ENCODE measurements at places on chromosomes 4 and X. TPM values are rescaled to one million over a fixed set of nuclear protein-coding genes. Genes with fewer than 3 reads are reported as not detected.
A peak's percentile ranks its signal among the peaks of the same experiment; 100 is the strongest.

USP53 gene
- polyA plus RNA-seq = 18.5 TPM

CT45A5 gene
- 0.71 TPM for polyA plus RNA-seq

ADAMTS3 gene
- polyA plus RNA-seq = 1.1 TPM

USP17L28 gene
- not detected for polyA plus RNA-seq

SMARCAD1 gene
- 20.1 TPM for polyA plus RNA-seq

SCML2 gene
- 3.4 TPM for polyA plus RNA-seq

RAB33B gene
- 6.7 TPM for polyA plus RNA-seq

ZFP42 gene
- polyA plus RNA-seq = 0.02 TPM

CDKL2 gene
- 0.25 TPM for polyA plus RNA-seq

DNA sequence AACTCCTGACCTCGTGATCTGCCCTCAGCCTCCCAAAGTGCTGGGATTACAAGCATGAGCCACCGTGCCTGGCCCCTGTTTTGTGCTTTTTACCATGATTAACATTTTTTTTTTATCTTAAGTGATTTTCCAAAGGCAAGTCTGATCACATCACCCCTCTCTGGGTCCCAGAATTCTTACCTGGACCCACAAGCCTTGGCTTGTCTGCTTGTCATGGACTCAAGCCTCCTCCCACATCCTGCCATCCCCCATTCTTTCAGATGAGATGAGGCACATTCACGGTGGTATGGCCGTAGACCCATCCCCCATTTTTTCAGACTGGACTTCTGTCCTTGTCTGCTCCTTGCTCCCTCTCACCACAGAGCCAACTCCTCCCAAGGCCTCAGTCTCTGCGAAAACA lies 55.3 kb downstream of the APLN start:
- H3K4me1 ChIP-seq = peaks cover 9% of the 10 kb centered on the region
- no peak overlapping the region for H3K4me3 ChIP-seq
- no peaks in the 10 kb centered on the region for H3K36me3 ChIP-seq
- no peaks in the 10 kb centered on the region for H3K27me3 ChIP-seq
- DNase-seq = no peak

DNA sequence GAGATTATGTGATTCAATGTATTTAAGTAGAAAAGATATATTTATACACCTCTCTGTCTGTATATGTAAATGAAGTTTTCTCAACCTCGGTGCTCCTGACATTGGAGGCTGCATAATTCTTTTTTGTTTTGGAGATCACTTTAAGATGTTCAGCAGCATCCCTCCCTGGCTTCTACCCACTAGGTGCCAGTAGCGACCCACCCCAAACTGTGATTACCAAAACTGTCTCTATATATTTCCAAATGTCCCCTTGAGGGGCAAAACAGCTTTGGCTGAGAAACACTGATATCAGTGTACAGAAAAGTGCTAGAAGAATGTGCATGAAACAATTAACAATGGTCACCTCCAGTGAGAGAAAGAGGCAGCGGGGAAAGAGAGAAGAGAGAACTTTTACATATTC lies 51.2 kb downstream of the DCX start:
- no peaks in the 10 kb centered on the region for H3K4me1 ChIP-seq
- H3K4me3 ChIP-seq = no peak overlapping the region
- no peak for DNase-seq
- H3K27ac ChIP-seq = no peak overlapping the region
- H3K36me3 ChIP-seq = no peaks in the 10 kb centered on the region

DNA sequence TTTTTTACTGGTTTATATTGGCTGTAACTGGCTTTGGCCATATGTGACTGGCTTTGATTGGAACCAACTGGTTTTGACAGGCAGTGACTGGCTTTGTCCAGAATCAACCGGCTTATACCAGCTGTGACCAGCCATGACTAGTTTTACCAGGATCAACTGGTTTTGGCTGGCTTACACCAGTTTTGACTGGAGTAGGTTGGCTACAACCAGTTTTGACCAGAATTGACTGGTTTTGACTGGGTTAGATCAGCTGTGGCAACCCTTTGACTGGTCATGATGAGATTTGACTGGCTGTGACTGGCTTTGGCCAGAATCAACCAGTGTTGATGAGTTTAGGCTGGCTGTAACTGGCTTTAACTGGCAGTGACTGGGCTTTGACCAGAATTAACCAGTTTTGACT lies 169.2 kb upstream of the AMOT start:
- no peaks in the 10 kb centered on the region for H3K27me3 ChIP-seq
- no peaks in the 10 kb centered on the region for H3K4me1 ChIP-seq
- H3K4me3 ChIP-seq = no peak overlapping the region
- no peak overlapping the region for H3K27ac ChIP-seq
- no peaks in the 10 kb centered on the region for H3K36me3 ChIP-seq

- H3K27me3 ChIP-seq = no peaks in the 10 kb centered on the region
- no peak overlapping the region for H3K4me3 ChIP-seq
Observed at GRCh38 chrX:39335513-39336235, 534.4 kb downstream of the MID1IP1 start.

GRCh38 chr4:24988776-24989175 lies 42.0 kb downstream of the LGI2 start:
- H3K36me3 ChIP-seq = no peaks in the 10 kb centered on the region
- H3K27ac ChIP-seq = no peak overlapping the region
- no peak for DNase-seq
- H3K4me3 ChIP-seq = no peak overlapping the region
- H3K27me3 ChIP-seq = no peaks in the 10 kb centered on the region

DNA sequence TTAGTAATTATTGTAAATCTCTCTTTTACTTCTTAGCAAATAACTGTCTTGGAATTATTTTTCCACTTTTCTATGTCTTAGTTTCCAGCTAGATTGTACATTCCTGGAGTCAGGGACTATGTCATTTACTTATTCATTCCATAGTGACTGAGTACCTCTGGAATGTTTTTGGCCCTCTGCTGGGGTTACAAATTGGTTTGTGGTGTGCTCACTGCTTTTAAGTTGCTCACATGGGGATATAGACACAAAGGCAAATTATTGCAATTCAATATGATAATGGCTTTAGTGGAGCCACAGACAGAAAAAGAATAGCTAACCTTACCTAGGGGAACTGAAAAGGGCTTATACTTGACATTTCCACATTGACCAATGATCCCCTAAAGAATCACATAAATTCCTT lies 63.7 kb upstream of the PDGFRA start:
- no peak for DNase-seq
- no peaks in the 10 kb centered on the region for H3K4me1 ChIP-seq
- no peaks in the 10 kb centered on the region for H3K36me3 ChIP-seq

- H3K4me3 ChIP-seq = no peak overlapping the region
- H3K27me3 ChIP-seq = no peaks in the 10 kb centered on the region
- no peak for DNase-seq
- H3K4me1 ChIP-seq = no peaks in the 10 kb centered on the region
- no peak overlapping the region for H3K27ac ChIP-seq
Observed at GRCh38 chrX:49958727-49959485, 36.5 kb downstream of the CLCN5 start.

DNA sequence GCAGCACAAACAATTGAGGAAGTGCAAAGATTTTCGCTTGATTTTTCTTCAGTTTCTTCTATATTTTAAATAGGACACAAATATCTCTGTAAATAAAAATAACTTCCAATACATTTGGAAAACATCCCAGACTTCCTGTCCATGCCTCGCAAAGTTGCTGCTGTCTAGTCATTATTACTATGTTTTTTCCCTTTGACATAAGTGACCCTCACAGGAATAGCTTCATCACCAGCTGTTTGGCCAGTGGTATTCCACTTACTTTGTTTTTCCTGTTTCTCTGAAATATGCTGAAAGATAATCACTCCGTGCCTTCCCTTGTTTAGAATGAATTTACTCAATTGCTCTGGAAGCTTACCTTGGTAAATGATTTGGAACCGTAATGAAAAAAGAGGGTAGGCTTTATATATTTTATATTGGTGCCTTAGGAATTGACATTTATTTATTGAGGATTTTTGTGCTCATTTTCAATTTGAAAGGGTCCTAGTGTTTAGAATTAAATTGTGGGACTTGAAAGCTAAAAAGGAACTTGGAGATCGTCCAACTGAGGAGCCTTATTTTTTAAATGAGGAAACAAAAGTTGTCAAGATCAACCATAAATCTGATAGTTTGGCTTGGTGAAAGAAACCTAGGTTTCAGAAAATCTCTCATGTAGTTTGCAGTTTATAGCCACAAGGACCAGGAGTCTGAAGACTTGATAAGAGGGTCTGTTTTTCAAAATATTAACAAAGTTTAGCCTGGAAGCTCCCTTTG lies 65.6 kb downstream of the CDKL5 start:
- H3K4me1 ChIP-seq = no peaks in the 10 kb centered on the region
- H3K27me3 ChIP-seq = no peaks in the 10 kb centered on the region
- H3K36me3 ChIP-seq = no peaks in the 10 kb centered on the region
- no peak for DNase-seq
- no peak overlapping the region for H3K27ac ChIP-seq
- no peak overlapping the region for H3K4me3 ChIP-seq

DNA sequence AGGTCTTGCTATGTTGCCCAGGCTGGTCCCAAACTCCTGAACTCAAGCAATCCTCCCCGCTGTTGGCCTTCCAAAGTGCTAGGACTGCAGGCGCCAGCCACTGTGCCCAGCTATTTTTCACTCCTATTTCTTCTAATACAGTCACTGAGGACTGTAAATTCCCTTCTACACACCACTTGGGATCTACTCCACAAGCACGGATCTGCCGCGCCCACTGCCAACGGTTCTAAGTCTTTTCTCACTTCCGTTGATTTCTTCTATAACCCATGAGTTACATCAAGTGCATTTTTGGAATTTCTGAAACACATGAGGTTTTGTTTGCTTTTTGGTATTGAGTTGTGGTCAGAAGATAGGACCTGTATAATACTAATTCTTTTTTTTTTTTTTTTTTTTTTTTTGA lies 48.6 kb downstream of the FAM53A start:
- H3K4me3 ChIP-seq = no peak overlapping the region
- no peak overlapping the region for H3K27ac ChIP-seq
- DNase-seq = no peak
- H3K36me3 ChIP-seq = no peaks in the 10 kb centered on the region
- H3K4me1 ChIP-seq = no peaks in the 10 kb centered on the region

DNA sequence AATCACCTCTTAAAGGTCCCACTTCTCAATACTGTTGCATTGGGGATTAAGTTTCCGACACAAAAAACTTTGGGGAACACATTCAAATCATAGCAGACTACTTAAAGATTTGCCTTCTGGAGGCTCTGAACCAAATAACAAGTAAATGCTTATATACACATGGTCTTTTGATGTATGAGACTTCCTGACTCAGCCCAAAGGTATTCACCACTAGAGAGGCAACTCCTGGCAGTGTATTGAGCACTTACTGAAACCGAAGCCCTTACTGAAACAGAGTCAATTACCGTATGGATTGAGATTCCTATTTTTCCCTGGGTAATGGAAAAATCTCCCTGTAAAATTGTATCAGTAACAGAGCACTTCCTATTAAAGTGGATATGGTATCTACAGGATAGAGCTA lies 45.4 kb downstream of the ZCCHC13 start:
- H3K4me3 ChIP-seq = no peak overlapping the region
- H3K27ac ChIP-seq = no peak overlapping the region
- no peak for DNase-seq
- no peaks in the 10 kb centered on the region for H3K36me3 ChIP-seq
- H3K4me1 ChIP-seq = no peaks in the 10 kb centered on the region

DNA sequence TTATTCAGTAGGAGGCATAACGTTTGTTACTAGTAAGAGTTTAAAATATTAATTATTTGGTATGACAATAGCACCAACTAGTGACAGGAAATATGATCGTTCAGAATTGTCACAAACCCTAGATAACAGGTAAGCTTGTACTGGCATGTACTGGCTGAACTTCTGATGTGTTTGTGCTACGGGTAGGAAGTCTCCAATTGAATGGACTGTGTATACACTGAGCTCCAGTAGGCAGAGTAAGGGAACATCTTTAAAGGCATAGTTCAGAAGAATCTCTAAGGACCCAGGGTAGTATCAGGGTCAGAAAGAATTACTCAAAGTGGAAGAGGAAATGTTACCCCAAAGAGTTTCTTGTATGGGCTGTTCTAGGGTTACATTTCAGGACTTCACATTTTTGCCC lies 230.4 kb downstream of the EDA2R start:
- no peak for DNase-seq
- H3K27me3 ChIP-seq = no peaks in the 10 kb centered on the region
- H3K27ac ChIP-seq = no peak overlapping the region
- H3K4me1 ChIP-seq = no peaks in the 10 kb centered on the region
- no peaks in the 10 kb centered on the region for H3K36me3 ChIP-seq

GRCh38 chr4:140005699-140006098 lies 148.3 kb downstream of the MAML3 start:
- no peaks in the 10 kb centered on the region for H3K27me3 ChIP-seq
- no peak for DNase-seq
- H3K4me1 ChIP-seq = no peaks in the 10 kb centered on the region
- no peaks in the 10 kb centered on the region for H3K36me3 ChIP-seq
- no peak overlapping the region for H3K27ac ChIP-seq
- no peak overlapping the region for H3K4me3 ChIP-seq

DNA sequence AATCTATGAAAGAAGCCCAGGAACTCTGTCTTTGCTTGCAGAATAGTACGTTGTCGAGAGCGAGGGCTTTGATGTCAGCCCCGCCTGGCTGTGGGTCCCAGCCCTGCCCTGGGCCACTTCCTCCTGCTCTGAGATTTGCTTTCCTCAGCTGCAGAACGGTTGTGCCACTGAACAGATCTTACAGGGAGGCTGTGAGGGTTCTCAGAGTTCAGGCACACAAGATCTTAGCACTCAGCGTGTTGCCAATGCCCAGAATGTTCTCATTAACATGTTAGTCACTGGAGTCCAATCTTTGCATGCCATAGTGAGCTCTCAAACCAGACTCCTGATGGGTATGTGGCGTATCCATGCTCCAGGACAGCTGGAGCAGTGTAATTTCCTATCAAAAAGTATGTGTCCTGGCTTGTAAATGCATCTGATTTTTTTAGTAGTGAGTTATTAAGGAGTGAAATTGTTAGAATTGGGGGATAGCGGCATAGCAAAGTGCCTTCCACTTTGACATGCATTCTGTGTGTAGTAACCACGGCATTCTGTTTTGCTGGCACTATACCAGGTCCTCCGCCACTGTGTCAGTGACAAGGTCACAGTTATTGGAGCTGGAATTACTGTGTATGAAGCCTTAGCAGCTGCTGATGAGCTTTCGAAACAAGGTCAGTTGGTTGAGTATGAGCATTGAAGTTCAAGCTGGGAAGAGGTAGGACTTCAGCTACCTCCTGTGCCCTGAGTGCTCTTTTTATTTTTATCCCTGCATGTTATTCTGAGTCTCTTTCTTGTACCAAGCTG lies 31.6 kb downstream of the TKTL1 start:
- peak overlapping the region; percentile 28 for H3K27ac ChIP-seq
- no peak overlapping the region for H3K4me3 ChIP-seq
- no peaks in the 10 kb centered on the region for H3K36me3 ChIP-seq
- DNase-seq = peak; percentile 61
- H3K4me1 ChIP-seq = peaks cover 28% of the 10 kb centered on the region
- no peaks in the 10 kb centered on the region for H3K27me3 ChIP-seq

DNA sequence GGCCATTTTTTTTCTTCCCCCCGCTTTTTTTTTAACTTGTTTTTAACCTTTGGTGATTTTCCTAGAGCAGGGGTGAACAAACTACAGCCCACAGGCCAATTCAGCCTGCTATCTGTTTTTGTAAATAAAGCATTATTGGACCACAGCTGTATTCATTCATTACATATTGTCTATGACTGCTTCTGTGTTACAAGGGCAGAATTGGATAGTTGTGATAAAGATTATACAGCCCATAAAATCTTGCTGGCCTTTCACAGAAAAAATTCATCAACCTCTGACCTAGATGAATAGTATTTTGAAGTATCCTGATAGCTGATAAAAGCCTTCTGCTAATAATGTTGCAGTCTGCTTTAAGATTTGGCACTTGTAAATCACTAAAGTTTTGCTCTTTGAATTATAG lies 63.4 kb downstream of the SMAD1 start:
- H3K4me3 ChIP-seq = no peak overlapping the region
- H3K36me3 ChIP-seq = peaks cover 4% of the 10 kb centered on the region
- H3K27ac ChIP-seq = peak overlapping the region; percentile 66
- no peak for DNase-seq
